Brain microvascular endothelial cell (primary cell): ENCODE measurements at places on chromosomes 12 and 14.
A peak's percentile ranks its signal among the peaks of the same experiment; 100 is the strongest.

DNA sequence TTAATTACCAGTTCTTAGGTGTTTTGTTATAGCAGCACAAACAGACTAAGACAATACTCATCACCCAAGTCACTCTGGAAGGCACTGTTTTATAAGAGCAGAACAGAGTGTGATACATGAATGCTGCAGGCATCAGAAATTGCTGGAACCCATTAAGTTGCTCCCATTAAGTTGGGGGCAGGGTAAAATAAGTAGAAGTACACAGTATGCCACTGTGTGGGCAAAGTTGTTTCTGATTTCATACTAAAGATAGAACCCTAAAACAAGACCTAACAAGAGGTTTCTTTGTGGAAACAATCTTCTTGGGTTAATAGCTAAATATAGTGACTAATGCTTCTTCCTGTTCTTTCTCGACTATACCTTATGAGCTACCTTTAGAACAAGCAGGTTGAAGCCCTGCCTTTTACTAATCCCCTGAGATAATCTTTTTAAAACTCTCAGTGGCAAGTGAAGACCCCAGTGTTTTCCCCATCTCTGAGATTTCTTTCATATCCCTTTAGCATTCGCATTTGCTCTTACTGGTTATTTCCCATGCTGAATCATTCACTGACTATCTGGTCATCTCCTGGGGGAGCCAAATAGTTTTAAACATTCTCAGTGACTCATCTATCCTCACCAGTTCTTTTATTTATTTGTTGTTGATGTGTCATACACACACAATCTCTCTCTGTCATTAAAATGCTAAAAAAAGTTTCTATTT, 52.3 kb downstream of the SOCS2 start:
- peak; percentile 89 for DNase-seq

DNA sequence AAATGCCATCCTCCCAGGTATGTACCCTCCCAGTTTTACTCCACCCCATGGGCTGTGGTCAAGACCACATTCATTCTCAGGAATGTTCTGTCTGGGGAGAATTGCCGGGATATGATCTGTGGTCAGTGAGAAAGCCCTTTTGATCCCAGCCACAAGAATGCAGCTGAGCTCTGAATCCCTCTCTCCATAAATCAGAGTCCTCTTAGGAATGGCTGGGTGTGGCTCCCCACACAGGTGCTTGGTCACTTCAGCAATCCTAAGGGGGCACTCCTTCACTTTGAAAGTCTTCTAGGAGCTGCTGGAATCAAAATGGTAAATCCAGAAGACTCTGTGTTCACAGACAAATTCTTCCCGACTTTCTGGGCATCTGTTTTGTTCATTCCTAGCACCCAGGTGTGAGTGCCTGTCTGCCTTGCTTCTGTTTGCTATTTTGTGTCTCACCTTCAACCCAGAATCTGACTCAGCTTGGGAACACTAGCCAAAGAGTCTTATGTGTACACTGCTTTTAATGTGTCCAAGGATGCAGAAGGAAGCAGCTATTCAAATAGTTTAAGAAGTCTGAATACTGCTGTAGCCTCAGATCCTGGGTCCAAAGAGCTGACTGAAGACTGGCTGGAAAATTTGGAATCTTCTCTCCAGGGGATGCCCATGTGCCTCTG, 144.6 kb upstream of the CDKN3 start:
- DNase-seq = peak; percentile 74

DNA sequence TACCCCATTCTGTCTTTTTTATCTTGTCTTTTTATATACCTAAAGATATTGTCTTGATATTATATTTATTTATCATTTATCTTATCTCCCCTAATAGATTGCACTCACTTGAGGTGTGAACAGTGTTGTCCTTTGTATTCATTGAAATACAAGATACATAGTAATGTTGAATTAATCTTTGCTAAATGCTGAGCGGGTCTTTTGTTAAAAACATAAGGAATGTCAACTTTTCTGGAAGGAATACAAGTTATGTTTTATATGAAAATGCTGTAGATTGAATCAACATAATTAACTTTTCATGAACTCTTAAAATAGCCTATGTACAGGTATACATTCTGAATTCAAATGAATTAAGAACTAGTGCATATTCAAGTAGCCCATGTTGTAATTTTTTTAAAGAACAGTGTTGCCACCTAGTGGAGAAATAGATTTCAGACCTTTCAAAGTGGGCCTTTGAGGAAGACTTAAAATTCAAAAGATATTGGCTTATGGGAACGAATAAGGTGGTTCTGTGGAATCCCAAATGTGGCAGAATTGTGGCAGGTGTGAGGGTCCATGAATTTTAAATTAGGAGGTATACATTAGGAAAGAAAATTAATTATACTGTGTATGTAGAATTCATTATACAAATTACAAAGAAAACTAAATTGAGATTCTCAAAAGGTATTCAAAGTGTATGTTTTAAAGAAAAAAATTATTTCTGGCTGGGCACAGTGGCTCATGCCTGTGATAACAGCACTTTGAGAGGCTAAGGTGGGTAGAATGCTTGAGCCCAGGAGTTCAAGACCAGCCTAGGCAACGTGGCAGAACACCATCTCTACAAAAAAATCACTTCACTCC, 19.1 kb downstream of the BBOF1 start:
- peak; percentile 39 for DNase-seq

DNA sequence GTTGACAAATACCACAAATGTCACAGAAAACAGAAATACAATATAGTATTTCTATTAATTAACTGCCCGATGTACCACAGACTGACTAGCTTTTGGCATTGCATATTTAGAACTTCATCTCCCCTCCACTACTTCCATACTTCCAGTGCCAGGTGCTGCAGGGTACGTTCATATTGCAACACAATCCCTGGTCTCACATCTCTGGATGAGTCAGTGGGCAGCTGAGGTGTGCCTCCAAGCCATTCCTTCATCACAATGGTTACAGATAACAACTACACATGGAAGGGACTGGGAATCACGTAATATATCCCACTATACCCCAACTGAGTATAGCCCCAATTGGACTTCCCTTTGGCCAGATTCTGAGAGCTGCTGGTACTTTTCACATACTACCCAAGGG, 31.1 kb downstream of the CCDC198 start:
- DNase-seq = no peak

- no peak for DNase-seq
Observed at GRCh38 chr14:58944343-58944967, 244.0 kb upstream of the DAAM1 start.

DNA sequence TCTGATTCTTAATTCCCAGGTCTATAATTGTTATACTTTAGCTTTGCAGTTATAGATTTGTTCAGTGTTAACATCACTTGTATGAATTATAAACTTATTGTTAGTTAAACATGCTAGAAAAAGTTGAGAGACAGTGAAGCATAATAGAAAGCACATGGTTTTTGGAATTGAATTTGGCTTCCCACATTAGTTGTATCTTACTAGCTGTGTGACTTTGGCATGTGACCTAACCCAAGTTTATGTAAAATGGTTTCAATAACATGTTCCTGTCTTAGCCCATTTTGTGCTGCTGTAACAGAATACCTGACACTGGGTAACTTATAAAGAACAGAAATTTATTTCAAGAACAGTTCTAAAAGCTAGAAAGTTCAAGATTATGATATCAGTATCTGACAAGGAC, 146.3 kb downstream of the PDE3A start:
- DNase-seq = no peak

DNA sequence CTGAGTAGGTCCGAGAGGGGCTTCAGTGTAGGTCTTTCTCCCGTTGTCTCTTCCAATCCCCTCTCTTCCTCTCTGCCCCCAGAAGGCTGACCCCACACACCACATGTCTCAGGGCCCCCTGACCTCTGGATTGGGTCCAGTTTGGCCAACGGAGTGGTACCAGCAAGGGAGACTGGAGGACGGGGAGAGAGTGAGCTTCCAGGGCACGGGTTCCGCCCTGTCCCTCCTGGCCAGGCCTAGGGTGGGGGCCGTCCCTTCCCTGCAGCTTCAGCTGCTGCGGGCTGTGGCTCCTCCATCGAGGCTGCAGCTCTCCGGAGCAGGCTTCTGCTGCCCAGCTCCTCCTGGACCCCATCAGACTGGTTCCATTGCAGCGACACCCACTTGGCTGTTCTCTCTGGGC, 17.4 kb downstream of the FZD10 start:
- no peak for DNase-seq

- DNase-seq = no peak
Observed at GRCh38 chr14:99401621-99402284, 78.9 kb downstream of the SETD3 start.

- DNase-seq = no peak
Observed at GRCh38 chr12:101087920-101088319, 122.1 kb downstream of the SLC5A8 start.

GRCh38 chr12:62581288-62582064, 114.8 kb downstream of the MON2 start:
- no peak for DNase-seq

DNA sequence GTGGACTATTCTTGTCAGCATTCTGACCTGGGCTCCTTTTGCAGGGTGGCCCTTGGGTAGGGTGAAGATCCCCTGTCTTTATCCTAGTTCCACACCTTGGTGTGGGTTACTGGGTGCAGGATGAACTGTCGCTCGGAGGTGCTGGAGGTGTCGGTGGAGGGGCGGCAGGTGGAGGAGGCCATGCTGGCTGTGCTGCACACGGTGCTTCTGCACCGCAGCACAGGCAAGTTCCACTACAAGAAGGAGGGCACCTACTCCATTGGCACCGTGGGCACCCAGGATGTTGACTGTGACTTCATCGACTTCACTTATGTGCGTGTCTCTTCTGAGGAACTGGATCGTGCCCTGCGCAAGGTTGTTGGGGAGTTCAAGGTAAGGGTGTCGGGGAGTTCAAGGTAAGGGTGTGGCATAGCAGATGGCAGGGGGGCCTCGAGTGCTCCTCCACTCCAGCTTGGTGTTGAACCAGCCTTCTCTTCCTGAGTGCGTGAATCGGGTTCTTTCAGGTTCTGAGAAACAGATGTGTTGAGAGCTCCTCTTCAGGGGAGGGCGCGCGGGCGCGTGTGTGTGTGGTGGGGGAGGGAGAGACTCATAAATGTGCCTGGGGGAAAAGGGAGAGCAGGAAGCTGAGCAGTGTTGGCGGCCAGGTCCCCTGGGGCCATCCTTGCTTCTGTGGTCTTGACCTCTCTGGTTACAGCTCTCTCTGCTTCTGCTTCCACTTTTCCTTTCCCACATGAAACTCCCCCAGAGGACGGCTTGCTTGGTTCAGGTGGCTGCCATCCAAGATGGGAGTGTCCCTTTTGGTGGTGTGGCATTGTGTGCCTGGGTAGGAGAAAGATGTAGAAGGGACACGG, 4.0 kb downstream of the ATG101 start:
- peak; percentile 75 for DNase-seq
